Panc1 (cell line): ENCODE measurements at places on chromosomes 3 and 15. TPM values are rescaled to one million over a fixed set of nuclear protein-coding genes. Genes with fewer than 3 reads are reported as not detected.

DNA sequence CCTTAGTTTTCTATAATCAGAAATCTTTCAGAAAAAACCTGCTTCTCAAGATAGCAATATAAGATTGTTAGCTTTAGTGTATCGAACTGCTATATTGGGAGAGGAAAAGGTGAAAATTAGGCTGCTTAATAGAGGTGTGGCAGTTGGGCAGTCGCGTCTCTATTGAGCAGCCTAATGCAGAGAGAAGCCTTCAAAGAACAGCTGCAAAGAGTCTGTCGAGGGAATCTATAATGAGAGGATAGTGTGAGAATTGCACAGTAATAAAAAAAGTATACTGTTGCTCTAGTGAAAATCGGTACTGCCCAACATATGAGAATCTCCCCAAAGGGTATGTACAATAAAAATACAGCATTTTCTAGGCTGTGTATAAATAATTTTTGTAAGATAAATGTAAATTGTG lies 184.4 kb downstream of the TCF12 start:
- no peak for DNase-seq

DNA sequence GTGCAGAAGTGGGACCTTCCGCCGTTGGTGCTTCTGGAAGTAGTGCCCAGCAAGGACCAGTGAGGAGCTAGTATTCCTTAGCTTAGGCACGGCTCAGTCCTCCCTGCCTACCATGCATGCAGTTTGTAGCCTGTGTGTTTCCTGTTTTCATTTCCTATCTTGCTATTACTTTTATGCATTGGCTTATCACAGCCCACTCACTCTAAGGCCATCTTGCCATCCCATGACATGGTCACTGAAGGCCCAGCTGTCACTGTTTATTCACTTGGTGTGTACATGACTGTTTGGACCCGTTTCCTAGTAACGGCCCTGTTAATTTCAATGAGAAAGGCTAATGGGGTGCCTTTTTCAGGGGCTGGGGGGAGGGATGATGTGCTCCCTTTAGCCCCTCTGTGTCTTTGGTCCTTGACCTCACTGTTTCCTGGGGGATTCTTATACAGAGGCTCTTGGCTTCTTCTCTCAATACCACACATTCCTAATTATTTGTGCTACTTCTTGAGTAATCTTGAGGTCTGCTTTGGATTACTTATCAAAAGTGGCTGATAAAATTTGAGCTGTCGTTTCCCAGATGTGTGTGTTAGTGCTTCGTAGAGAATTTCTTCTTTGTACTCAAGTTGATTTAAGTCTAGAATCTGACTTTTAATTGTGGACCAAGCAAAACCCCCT lies 24.5 kb upstream of the TRAK1 start:
- no peak for DNase-seq

GRCh38 chr3:3495611-3496010 lies 303.6 kb upstream of the LRRN1 start:
- no peak for DNase-seq

Gene MCF2L2
- total RNA-seq = 1.0 TPM
